ENCODE measurements at places on chromosomes 6 and 20.

DNA sequence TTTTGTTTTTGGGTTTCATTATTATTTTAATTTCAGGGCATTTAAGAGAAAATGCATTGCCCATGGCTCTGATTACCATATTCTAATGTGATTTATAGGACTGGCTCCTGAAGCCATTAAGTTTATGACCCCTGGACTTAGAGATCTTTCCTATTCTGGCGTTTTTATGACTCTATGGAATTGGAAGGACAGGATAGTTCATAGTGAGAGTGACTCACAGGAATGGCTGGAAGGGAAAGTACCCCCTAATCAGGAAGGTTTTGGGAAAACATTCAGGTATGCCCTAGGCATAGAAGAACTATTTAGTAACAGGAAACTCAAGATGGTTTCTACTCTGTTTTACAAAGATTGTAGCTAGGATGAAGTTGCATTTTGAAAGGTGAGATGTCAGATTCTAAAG lies 108.6 kb upstream of the SLC2A12 start:
- no peak for DNase-seq

- DNase-seq, result no peak
These were observed 153.5 kb downstream of the EYA4 start for GRCh38 chr6:133394630-133395029.

DNA sequence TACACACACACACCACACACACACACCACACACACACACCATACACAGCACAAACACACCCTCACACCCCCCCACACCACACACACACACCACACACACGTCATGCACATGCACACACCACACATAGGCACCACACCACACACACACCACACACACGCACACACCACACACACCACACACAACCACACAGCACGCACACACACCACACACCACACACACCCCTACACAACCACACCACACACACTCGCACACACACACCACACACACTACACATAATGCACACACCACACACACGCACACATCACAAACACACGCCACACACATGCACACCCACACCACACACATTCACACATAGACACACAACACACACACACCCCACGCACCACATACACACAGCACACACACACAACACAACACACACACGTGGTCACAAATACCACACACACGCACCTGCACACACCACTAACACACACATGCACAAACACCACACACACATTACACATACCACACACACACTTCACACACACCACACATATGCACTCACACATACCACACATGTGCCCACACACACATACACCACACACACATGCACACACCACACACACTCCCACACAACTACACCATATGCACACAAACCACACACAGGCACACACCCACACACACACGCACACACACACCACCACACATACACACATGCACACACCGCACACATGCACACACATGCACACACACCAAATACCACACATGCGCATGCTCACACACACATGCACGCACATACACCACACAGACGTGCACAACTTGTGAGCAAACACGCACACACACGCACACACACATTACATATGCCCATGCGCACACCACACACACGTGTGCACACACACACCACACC lies 9.4 kb upstream of the ACSS1 start:
- no peak for DNase-seq

GRCh38 chr6:130537447-130537846 lies 171.6 kb downstream of the TMEM200A start:
- no peak for DNase-seq

DNA sequence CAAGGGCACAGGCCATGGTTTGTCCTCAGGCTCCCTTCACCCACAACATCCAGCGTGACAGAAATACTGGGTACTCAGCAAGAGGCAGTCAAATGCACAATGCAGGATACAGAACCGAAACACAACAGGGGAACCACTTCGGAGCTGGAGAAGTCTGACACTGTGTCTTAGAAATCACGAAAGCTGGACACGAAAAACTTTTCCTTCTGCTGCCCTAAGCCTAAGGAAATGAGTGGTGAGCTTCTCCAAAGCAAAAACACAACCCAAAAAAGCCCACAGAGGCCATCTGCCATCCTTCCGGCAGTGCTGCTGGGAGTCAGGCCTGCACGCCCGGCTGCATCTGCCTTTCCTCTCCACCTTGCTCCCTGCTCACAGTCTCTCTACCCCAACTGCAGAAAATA lies 106.3 kb downstream of the SLC23A2 start:
- no peak for DNase-seq

DNA sequence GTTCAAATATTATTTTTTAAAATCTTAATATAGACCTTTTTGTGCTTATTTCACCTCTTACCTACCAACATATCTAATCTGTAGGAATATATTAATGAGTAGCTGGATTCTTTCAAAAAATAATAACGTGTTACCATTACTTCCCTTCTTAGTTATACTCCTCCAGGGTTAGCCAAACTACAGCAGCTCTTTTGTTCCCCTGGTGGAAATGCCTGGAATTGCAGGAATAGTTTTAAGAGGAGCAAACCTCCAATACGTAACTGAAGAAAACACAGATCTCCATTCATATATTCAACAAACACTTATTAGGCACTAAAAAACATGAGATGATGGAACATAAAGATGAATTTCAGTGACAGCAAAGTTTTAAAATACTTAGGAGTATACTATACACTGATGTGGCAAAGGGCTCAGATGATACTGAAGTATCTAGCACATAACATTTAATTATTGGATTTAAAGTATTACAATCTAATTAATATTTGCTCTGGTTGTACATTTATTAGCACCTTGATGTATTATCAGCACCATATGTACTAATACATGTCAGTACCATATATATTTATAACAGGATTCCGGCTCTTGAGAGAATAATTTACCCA lies 78.3 kb downstream of the TBX18 start:
- DNase-seq, result no peak

DNA sequence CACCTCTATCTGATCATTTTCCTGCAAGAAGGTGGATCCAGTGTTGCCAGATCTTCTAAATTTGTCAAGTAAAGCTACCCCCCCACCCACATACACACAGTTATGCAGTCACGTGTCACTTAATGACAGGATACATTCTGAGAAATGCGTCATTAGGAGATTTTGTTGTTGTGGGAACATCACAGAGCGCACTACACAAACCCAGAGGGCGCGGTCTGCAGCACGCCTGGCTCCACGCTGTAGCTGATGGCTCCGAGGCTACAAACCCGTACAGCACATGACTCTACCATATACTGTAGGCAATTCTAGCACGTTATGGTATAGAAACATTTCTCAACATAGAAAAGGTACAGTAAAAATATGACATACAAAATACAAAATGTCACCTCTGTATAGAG lies 126.9 kb downstream of the SYCP2 start:
- DNase-seq, result no peak

GRCh38 chr20:35260426-35260825 lies 17.5 kb downstream of the MMP24OS start:
- no peak for DNase-seq

- no peak for DNase-seq
These were observed 45.8 kb downstream of the SAMD5 start for GRCh38 chr6:147554281-147554680.

DNA sequence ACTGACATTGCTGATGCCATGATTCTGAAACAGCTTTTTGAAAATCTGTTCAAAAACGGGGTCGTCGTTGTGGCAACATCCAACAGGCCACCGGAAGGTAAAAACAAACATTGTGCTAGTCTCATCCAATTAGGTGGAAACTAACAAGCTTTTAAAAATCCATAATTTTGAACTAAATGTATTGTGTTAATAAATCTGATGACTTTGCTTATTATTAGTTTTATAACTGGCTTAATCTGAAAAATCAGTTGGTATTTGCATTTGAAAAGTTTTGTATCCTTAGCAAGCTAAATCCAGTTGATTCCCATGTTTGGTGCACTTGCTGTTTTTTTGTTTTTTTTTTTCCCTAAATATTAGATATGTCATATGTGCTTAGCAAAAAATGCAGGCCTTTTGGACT lies 71.4 kb downstream of the AFG1L start:
- no peak for DNase-seq

GRCh38 chr6:27809939-27810767 lies 102.0 kb downstream of the OR2B2 start:
- peak; percentile 50 for DNase-seq

GRCh38 chr6:159086033-159086618 lies 41.3 kb upstream of the TAGAP start:
- DNase-seq, result no peak

- peak; percentile 35 for DNase-seq
These were observed 16.3 kb upstream of the SMAP1 start for GRCh38 chr6:70651326-70651905.

- DNase-seq, result no peak
These were observed 89.4 kb downstream of the HS3ST5 start for GRCh38 chr6:114253431-114253830.

DNA sequence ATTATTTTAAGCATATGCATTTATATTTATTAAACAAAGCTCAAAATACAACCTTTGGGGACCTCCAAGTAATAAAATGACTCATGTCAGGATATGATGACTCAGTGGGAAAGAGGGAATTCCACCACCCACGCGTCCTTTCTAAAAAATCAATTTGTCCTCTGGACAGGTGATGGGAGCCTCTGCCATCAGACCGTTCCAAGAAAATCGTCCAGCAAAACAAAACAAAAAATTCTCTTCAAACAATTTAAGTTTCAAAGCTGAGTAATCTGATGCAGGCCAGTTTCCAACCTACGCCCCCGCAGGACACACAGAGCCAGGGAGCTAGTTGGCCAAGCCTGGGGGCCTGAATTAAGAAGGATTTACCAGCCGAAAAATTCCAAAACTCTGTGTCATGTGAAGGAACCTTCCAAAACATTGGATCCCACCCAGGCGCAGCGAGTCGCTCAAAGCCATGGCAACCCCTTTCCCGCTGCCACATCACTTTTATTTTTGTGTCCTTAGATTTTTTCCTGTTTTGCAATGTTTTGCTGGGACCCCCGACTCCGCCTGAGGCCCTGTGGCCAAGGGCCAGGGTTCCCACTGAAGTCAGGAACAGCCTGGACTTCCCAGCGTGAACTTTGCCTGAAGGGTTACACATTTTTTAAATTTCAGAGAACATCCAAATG lies 95.3 kb downstream of the NFATC2 start:
- no peak for DNase-seq

DNA sequence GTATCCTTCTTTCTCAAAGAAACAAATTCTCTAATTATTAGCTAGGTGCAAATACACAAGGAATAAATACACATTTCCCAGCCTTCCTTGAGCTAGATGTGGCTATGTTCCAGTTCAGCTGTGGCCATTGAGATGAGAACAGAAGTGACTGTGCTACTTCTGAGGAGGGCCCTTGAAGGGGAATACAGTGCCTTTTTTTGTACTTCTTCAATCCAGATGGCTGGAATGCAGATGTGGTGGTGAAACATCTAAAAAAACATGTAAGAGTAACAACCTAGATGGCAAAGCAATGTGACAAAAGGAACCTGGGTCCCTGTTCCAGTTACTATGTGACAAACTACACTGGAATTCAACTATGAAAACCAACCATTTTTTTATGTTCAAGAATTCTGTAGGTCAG lies 115.4 kb upstream of the DST start:
- no peak for DNase-seq

DNA sequence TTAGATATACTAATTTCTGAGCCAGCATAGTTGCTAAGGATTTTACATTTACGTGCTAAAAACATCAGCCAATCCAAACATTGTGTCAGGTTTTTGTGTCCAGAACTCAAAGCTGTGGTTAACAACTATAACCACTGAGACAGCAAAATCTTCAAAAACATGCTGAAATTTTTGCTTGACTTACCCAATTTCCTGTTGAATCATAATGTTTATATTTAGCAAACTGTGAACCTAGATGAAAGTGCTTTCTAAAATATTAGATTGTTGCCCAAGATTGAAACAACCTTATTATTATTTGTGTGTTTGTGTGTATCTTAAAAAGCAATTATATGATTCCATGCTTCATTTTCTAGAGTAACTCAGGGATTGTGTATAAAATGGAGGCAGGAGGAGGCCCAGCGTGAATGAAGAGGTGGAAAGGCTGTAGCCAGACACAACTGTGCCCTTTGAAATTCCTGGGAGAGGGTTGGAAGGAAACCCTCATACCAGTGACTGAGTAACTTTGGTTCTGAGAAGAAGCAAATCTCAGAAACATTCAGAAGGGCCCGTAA lies 48.0 kb downstream of the ARMC2 start:
- no peak for DNase-seq

DNA sequence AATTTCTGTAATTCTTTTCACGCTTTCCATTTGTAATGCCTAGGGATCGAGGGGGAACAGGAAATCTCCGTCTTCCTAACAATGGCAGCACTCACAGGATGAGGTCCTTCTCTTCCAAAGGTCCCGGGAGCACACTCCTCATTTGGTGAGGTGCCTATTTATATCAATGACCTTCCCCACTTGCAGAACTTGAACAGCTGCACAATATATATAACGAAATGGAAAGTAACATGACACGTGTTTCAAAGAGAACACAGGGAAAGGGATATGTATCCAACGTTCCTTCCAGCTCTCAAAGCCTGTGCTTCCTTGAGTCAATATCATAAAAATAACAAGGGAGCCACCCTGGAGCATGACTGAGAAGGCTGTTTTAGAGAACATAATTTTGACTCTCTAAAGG lies 78.6 kb upstream of the RBM24 start:
- DNase-seq, result no peak

GRCh38 chr20:13130061-13130706 lies 90.9 kb upstream of the ISM1 start:
- no peak for DNase-seq

GRCh38 chr6:43739642-43740091 lies 30.3 kb upstream of the VEGFA start:
- DNase-seq, result no peak

DNA sequence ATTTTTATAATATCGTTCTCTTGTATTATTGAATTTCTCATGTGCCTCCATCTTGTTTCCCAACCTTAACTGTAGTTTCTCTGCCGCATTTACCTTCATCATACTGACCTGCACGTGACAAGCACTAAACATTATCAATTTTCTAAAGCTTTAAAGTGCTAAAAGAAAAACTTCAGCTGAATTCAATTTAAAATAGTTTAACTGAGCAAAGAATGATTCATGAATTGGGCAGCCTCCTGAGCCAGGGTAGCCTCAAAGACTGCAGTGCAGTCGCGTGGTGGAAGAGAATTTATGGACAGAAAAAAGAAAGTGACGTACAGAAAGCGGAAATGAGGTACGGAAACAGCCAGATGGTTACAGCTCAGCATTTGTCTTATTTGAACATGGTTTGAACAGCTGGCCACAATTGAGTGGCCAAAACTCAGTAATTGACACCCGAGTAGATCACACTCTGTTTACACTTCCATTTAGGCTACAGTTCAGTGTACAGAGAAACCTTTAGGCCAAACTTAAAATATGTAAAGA lies 4.2 kb upstream of the ZDHHC14 start:
- no peak for DNase-seq

DNA sequence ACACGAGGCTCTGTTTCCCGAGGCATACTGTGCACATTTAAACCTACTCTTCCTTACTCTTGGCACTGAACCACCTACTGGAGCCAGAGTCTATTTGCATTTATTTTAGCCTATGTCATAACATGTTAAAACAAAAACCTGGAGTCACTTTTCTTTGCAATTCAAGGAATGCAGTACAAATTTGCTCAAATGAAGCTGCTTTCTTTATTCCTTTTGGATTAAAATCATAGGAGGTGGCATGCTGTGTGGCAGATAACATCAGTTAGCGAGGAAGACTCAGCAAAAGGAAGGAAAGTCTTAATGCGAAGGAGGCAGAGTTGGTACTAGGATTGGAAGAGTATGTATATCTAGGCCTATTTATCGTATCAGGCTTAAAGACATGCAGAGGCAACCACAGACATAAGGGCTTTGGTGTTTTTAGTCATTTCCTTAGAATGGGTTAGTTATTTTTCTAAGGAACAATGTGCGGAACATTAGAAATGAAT lies 92.9 kb downstream of the SAMD3 start:
- DNase-seq, result no peak

Measured in activated T-helper 1 cell treated with Interleukin-2 at 50 U/mL for 16 hours (primary cell).